Activated CD4-positive, alpha-beta T cell treated with anti-CD3 and anti-CD28 coated beads, Interleukin-2, amount 50 U/mL, for 24 hours (primary cell): ENCODE measurements at places on chromosomes 6 and 20.

GRCh38 chr20:33154252-33154651, 13.7 kb upstream of the BPIFA2 start:
- no peak for DNase-seq

DNA sequence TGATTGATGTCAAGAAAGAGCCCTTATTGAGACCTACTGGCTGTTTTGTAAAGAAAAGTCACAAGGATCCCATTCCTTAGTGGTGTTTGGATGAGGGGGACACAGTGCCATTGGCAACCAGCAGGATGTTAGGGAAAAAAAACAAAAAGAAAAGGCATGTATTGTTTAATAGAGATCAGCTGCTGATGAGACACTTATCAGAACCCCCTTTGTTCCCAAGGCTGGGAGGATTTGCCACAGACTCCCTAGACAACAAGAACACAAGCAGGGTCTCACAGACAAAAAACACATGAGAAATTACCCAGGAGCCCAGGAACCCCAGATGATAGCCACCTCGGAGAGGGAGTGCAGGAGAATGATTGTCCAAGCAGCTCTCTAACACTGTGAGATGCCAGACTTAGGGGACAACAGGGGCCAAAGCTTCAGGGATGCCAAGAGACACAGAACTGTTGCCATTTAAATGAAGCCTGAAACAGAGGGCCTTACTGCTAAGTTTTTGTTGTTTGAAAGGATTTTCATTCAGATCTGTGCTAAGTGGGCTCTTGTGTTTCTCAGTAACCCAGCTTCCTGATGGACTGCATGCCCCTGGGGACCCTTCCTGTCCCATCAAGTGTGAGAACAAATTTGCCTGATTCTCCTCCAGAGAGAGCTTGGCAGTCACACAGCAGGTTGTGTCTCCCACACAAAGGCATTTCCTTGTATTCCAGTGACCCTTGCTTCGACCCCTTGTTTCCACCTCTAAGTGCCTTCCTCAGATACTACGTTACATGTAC, 48.7 kb upstream of the HEY2 start:
- DNase-seq: no peak

GRCh38 chr6:37205997-37206340, 36.0 kb downstream of the PIM1 start:
- no peak for DNase-seq

GRCh38 chr20:19095762-19096161, 116.7 kb upstream of the SLC24A3 start:
- no peak for DNase-seq

DNA sequence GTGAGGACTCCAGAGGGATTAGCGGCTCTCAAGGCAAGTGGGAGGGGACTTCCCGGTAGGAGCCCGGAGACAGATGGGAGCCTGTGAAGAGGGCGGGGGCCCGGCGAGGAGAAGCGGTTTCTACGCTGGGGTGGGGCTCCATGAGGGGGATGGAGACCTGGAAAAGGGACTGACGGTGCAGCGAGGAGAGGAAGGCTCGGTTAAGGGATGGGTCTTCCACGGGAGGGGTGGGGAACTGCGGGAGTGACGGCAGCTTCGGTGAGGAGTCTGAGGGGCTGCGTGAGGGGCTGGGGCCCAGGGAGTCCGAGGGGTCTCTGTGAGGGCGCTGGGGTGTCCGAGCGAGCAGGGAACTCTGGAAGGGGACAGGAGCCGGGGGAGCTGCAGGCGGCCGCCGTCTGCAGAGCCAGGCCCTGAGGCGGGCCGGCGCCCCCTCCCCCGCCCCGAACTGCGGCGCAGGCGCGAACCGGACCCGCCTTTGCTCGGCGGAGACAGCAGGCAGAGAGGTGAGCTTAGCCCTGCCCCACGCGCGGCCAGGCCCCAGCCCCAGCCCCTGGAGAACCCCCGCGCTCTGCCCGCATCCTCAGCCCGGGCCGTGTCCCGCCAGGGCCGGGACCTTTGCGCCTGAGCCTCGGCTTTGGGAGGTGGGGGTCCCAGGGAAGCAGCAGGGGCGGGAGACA, at the start of gene NRSN2:
TSS of gene NRSN2 (plus strand) at position 472 of the 677 bp plus-strand sequence. CDS start 2,533 bp downstream, outside the sequence.
- DNase-seq: no peak

DNA sequence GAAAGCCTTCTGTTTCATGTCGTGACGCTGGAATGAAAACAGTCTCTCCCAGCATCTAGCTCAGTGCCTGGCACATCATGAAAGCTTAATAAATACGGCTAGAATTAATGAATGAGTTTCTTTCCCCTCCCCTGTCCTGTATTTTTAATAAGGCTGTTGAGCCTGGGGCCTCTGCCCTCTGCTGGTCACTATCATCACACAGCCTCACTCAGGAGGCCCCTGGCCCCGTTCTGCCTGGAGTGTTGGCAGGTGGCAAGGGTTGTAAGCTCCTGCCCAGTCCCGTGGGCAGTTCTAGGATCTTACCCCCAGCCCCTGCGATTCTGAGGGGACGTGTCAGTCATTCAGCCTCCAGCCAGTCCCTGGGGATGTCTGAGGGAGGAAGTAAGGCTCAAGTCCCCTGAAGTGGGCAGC, 41.4 kb downstream of the PHACTR3 start:
- DNase-seq: no peak

- DNase-seq: no peak
Measured at GRCh38 chr20:57998981-57999464, 229.4 kb downstream of the ANKRD60 start.

GRCh38 chr20:42979720-42980119, 210.0 kb downstream of the PTPRT start:
- no peak for DNase-seq

DNA sequence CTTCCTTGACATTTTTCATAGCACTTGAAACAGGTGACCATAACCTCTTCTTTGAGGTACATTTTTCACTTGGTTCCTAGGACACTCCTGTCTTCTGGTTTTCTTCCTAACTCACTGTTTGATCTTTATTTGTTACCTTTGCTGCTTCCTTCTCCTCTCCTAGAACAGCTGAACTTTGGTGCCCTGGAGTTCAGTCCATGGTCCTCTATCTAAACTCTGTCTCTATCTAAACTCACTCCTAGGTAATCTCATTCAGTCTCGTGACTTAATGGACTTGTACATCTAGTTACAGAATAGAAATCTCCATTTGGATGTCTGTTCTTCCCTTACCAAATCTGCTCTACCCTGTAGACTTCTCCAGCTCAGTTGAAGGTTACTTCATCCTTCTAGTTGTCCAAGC, 73.7 kb downstream of the SHPRH start:
- DNase-seq: no peak

DNA sequence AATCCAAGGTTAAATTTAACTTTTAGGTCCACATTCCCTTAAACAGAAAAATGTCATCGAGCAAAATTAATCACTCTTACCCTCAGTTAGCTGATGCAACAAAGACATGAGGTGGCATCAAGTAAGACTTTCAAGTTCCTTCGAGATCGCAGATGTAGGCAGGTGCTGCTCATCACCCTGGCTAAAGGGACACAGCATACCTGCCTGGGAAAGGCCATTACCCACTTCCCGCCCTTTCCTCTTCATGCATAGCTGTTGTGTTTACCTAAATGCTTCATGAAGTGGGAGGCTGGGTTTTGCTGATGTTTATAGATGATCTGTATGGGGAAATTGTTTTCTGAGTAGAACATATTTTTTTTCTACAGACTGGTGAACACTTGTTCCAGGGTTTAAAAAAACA, 67.7 kb downstream of the GFRA4 start:
- DNase-seq: no peak

- DNase-seq: no peak
Measured at GRCh38 chr6:129517288-129517687, 192.7 kb downstream of the ARHGAP18 start.

GRCh38 chr20:5400164-5400762, 83.5 kb upstream of the PROKR2 start:
- no peak for DNase-seq

GRCh38 chr20:6245436-6245835, 122.6 kb upstream of the FERMT1 start:
- DNase-seq: no peak

GRCh38 chr6:160344271-160344670, 3.9 kb upstream of the SLC22A3 start:
- DNase-seq: no peak

DNA sequence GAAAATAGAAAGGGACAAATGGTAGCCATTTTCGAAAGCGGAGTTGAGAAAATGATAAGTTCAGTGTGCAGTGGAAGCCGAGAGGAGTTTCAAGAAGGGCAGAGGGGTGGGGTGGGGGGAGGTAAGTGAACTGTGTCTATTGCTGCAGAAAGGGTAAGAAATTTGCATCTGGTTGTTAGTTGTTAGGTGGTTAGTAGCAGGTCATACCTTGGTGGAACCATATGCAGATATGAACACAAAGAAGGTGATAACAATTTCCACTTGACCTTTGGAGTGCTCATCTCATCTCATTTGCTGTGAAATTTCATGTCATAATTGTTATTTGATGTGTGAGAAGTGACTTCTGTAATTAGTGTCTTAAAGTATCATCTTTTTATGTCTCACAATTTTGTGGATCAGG, 288.2 kb downstream of the QKI start:
- no peak for DNase-seq

DNA sequence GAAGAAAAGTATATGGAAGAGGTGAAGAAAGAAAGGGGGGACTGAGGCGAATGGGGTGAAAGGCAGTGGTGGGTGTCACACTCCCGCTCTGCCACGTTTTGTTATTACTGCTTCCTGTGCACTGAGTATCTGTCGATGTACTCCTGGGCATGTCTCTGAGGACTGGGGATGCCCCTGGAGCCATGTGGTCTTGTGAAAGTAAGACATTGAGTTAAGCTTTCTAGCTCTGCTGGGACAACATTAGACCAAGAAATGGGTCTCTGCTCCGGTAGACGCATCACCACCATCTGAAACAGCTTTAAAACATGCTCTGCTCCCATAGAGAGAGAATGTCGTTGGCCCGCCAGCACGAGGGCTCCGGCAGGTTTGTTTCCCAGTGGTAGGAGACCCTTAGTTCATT, 40.0 kb downstream of the IRF4 start:
- DNase-seq: no peak

DNA sequence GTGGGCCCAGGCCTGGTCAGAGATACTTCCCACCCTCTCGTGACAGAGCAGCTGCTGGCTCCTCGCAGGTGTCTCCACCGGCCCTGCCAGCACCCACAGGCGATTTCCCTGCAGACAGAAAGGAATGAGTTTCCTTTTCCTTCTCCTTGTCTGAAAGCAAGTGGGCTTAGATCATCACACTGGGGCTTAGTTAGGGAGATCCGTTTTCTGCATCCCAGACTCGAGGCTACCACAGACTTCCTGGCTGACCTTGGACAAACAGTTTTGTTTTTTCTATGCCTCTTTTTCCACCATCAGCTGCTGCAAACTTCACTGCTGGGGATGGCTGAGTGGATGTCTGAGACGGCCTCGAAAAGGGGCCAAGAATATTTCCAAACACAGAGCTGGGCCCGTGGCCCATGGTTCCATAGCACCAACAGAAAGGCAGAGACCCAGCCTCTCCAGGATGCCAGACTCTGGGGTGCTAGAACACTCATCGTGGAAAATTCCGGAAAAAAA, 86.5 kb downstream of the BANF2 start:
- no peak for DNase-seq

DNA sequence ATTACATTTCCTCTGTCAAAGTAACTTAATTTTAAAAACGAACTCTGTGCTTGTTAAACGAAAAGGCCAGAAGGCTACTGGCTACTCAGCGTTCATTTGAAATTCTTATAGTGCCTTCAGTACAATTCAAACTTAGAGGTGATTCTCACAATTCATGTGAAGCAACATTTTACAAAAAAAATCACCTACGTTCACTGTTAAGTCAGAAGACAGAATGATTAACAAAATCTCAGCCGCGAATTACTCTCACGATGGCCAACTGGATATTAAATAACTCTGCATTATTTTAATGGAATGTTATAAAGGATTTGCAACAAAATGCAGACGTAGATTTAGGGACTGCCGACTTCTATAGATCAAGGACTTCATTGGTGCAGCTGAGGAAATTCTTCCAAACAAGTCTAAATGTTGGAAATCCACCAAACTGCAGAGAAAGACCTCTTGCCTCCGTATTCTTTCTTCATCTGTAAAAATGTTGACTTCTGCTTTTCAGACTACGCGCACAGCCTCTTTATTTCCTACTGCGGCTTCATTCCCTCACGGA, 1.6 kb upstream of the QKI start:
- DNase-seq: no peak

GRCh38 chr6:85390775-85391174, 59.1 kb upstream of the NT5E start:
- DNase-seq: no peak

- DNase-seq: no peak
Measured at GRCh38 chr6:133170602-133171001, 70.6 kb upstream of the EYA4 start.

DNA sequence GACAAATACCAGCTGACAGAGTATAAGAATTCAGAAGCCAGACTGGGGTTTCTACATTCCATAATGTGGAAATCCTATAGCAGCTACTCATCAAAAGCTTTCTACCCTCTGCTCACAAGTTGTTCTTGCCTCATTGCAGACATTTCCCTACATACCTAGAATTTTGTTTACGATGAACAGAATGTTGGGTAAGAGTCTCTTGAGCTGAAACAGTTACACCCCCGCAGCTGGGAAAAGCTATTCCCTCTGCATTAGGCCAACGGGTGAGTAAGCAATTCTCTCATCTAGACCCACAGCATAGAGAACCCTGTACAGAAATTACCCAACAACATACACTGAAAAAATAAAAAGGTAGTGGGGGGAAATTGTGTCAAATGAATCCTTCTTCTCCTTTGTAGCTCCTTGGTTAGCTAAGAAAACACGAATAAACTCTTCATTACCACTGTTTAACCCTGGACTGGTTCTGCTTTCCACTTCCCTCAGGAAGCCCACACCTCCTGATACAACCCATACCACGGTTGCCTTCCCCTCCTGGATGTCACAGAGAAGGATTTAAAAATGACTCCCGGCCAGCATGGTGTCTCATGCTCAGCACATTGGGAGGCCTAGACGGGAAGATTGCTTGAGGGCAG, 215.0 kb upstream of the SHLD1 start:
- no peak for DNase-seq

- DNase-seq: no peak
Measured at GRCh38 chr6:36267731-36268477, 2.0 kb upstream of the PNPLA1 start.

- DNase-seq: no peak
Measured at GRCh38 chr6:81265106-81265505, 487.4 kb downstream of the TENT5A start.

DNA sequence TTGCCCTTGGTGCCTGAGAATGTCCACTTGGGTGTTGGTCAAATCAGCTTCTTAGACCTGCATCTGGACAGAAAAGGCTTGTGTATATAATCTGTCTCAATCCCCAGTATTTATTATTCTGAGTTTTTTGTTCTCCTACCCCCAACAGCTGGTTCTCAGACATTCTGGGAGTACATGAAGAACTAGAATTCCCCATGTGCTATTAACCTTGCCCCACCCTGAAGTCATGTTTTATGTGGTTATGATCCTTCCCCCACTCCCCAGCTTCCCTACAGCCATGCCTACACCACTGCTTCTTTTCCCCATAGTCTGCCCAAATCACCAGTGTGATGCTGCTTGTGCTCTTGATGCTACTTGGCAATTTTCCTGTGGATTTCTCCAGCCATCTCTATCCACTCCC, 157.0 kb downstream of the ADAT2 start:
- no peak for DNase-seq

DNA sequence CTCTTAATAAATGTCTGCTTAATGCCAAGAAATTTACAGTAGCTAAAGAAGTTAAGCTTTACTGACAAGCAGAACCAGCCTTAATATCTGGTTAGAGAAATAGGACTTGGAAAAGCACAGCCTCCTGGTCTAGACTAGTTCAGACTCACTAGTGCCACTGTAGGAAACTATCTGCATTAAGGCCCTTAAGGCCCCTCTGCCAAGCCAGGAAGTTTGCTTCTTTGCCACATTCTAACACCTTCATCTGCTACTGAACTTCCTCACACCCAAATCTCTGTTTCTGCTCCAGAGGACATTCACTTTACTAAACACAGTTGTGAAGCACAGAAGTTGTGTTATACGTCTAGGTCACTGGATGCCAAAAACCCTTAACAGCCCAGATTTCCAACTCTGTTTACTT, 302.8 kb downstream of the BTBD9 start:
- no peak for DNase-seq
